Effector memory CD8-positive, alpha-beta T cell (primary cell): ENCODE measurements at places on chromosomes 13 and 19.

DNA sequence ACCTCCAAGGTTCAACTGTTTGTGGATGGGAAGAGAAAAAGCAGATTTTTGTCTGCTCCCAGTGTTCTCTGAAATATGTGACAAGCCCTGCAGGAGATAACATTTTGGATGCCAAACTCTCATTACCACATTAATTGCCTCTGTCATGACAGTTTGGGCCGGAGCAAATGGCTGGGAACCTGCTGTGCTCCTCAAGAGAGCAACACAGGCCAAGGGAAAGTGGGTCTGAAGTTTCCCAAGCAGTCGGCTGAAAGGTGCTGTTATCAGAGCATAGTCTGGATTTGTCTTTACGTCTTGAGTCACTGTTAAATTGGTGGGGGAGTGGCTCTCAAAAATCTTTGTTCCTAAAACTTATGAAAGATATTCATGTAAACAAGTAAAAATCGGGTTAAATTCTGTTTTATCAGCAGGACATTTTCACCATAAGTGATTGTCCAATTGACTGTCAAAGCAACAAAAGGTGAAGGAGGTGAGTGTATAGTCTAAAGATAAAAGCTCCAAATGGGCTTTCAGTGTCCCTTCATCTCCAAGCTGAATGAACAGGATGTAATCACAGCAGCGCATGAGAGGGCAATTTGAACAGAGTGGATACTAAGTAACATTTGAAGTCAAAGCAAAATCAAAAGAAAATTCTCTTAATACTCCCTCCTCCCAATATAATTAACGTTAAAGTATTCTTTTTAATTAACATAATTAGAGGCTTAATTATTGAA lies 844.8 kb downstream of the PCDH17 start:
- DNase-seq, result no peak

- no peak for DNase-seq
Observed at GRCh38 chr13:76976929-76977328, 15.0 kb upstream of the CLN5 start.

- DNase-seq, result no peak
Observed at GRCh38 chr13:77760893-77761292, 63.4 kb downstream of the SLAIN1 start.

DNA sequence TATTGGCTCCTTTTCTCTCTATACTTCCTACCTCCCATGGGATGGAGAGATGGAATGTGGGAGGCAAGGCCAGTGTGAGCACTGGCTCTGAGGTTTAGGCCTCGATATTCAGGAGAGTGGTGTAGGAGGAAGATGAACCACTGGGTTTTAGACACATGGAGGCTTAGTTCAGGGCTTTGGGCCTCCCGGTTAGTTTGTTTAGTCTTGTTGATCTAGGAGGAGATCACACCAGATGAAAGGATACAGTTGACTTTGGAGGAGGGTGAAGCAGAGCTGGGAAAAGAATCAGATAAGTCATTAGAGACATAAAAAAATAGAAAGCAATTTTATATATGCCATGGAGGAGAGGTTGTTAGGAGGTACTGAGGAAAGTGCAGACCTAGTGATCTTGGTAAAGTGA lies 30.9 kb downstream of the RNASEH2B start:
- DNase-seq, result no peak
